ENCODE measurements at places on chromosomes 13 and 19.

DNA sequence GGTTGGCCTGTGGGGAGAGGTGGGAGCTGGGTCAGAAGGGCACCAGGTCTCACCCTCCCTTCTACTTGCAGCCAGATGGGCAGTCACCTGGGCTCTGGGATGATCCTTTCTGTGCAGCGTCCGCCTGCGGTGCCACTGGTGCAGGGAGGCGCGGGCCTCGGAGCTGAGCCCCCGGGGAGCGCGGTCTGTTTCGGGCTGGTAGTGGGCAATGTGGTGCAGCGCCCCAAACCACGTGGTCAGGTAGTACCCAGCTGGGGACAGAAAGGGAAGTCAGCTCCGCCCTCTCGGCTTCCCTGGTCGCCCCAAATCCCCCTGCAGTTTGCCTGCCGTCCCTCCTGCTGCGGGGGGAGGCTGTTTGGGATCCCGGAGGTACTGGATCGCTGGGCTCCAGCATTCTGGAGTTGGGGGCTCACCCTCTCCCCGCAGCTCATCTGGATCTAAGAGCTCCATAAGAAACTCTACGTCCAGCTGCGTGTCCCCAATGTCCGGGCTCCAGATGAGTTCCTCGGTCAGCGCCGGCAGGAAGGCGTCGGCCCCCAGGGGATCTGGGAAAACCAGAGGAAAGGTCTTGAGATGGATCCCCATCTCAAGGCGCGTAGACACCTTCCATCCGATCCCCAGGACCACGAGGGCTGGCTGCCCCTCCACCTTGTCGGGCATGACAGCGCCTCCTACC is 8.8 kb downstream of the RINL start:
- no peak for DNase-seq

DNA sequence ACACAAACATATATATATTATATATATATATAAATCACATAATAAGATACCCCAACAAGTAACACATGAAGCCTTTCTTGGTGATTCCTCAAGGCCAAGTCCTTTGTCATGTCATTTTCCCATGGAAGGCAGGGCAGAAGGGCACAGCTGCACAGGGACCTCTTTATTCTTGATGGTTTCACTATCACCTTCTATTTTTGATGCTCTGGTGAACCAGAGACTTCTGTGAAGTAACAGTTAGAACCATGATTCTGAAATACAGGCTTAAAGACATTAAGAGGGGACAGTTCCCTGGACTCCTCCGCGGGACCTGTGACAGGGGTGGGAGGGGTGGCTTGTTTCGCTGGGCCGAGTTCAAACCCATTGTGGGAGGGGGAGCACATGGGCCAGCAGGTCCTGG is 104.0 kb downstream of the DGKH start:
- DNase-seq = no peak

DNA sequence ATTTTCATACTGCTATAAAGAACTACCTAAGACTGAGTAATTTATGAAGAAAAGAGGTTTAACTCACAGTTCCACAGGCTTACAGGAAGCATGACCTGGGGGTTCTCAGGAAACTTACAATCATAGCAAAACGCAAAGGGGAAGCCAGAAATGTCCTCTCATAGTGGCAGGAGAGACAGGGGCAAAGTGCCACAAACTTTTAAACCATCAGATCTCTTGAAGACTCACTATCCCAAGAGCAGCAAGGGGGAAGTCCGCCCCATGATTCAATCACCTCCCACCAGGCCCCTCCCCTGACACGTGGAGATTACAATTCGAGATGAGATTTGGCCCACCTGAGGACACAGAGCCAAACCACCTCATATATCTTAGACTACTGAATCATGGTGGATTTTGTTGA is 198.7 kb downstream of the KCTD12 start:
- no peak for DNase-seq

DNA sequence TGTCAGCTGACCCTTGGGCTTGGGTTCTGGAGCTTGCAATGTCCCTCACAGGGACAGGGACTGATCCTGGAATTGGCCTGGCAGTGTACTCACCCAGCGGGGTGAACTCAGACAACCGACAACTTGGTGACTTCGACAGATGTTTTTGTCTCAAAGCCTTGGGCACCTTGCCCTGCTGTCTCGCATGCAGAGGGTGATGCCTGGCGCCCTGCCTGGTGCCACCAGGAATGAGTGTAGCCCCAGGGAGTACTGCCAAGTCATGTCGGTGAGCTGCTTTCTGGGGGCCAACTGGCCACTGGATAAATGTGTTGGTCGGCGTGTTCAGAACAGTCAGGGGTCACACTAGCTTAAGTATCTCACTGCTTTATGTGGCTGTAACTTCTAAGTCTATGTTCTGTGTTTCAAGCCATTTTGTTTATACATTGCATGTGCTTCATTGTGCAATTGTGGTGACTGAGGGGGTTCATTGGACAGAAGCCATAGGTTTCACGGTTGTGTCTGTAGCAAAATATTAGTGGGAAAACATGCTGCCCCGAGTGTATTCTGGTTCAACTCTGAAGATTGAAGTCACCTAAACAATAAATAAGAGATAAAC is 96.3 kb upstream of the TNFSF11 start:
- DNase-seq = no peak

DNA sequence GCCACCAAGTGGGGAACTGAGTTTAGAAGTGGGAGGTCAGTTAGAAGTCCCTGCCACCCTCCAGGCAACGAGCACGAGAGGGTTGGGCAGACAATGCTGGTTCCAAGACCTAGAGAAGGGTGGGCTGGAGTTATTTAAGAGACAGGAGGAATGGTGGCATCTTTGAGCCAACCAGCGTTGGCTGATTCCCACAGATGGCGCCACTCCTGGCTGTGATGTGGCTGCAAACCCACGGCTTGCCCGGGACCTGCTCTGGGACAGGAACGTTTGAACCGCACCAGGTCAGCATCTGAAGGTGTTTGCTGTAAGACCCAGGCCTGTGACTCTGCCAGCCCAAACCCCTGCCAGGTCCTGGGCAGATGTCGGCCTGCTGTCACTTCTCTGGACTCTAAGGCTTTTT is 42.8 kb downstream of the BICRA start:
- DNase-seq = no peak
